T-cell (primary cell): ENCODE measurements at places on chromosomes 13 and 19. TPM values are rescaled to one million over a fixed set of nuclear protein-coding genes. Genes with fewer than 3 reads are reported as not detected.

Gene DCT
- total RNA-seq = 0.25 TPM

Gene C2CD4C
- not detected for total RNA-seq

Gene CGB5
- not detected for total RNA-seq

Gene FOXA3
- not detected for total RNA-seq

Gene CCDC70
- total RNA-seq = not detected

Gene LGALS14
- not detected for total RNA-seq

Gene ZNF559
- 28.0 TPM for total RNA-seq

Gene MARK4
- total RNA-seq = 34.8 TPM

- H3K4me3 ChIP-seq = no peak overlapping the region
- no peak for DNase-seq
- peaks cover 5% of the 10 kb centered on the region for H3K4me1 ChIP-seq
- no peak overlapping the region for H3K27ac ChIP-seq
- H3K27me3 ChIP-seq = no peaks in the 10 kb centered on the region
Measured at GRCh38 chr19:43905897-43906296, 29.2 kb downstream of the ZNF45 start.

- no peaks in the 10 kb centered on the region for H3K27me3 ChIP-seq
- no peak overlapping the region for H3K4me3 ChIP-seq
- peaks cover 38% of the 10 kb centered on the region for H3K36me3 ChIP-seq
- no peak for DNase-seq
- no peaks in the 10 kb centered on the region for H3K4me1 ChIP-seq
Measured at GRCh38 chr13:113955691-113956090, 18.2 kb downstream of the C13orf46 start.

- DNase-seq = no peak
- no peak overlapping the region for H3K4me3 ChIP-seq
- no peaks in the 10 kb centered on the region for H3K4me1 ChIP-seq
- H3K27me3 ChIP-seq = no peaks in the 10 kb centered on the region
- H3K36me3 ChIP-seq = no peaks in the 10 kb centered on the region
Measured at GRCh38 chr13:65679240-65679639, 1550.9 kb downstream of the PCDH9 start.

DNA sequence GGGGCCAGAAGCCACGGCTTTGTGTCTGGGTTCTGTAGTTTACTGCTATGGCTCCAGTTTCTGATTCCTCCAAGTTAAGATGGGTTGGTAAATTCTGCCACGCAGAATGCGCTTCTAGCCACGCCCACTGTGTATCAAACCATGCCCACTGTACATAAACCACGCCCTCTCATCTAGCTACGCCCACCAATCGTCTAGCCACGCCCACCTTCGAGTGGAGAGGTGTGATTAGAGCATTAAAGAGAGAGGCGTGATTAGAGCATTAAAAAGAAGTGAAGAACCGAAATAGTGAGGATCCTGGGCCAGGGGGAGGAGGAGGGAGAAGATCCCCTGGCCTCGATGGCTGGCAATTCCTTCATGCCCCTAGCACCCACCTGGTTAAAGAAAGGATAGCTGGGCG, 43.7 kb upstream of the ADGRE5 start:
- H3K36me3 ChIP-seq = no peaks in the 10 kb centered on the region
- no peak overlapping the region for H3K27ac ChIP-seq
- DNase-seq = peak; percentile 44
- no peaks in the 10 kb centered on the region for H3K4me1 ChIP-seq
- H3K4me3 ChIP-seq = no peak overlapping the region

- no peak overlapping the region for H3K27ac ChIP-seq
- no peaks in the 10 kb centered on the region for H3K36me3 ChIP-seq
- no peak overlapping the region for H3K4me3 ChIP-seq
- no peaks in the 10 kb centered on the region for H3K27me3 ChIP-seq
- H3K4me1 ChIP-seq = no peaks in the 10 kb centered on the region
- no peak for DNase-seq
Measured at GRCh38 chr13:39405107-39405506, 197.9 kb downstream of the LHFPL6 start.

DNA sequence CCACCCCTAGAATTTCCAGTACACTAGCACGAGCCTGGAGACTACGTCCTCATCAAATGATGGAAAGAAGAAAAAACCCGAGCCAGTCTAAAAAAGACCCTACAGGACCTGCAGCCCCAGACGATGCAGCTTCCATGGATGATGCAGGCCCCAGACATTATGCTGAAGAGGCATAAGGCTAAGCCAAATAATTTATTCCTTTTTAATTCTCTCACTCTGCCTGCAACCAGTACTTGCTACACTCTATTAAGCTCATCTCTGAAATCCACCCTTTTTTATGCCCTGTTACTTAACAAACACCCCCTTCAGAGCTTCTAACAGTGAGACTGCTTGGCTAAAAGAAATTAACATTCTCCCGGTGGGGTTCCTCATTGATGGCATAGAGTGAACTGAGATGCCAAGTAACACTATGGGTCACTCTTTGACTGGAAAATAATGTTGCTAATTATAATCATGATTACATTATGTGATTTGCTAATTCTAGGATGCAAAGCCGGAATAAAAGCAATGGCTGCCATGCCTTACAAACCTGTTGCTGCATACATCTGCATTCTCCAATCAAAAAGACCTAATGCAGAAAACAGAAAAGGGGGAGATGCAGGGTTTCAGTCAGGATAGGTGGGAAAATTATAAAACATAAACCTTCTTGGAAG, 1462.4 kb downstream of the UQCRFS1 start:
- H3K27ac ChIP-seq = no peak overlapping the region
- H3K4me3 ChIP-seq = no peak overlapping the region
- H3K27me3 ChIP-seq = no peaks in the 10 kb centered on the region
- no peaks in the 10 kb centered on the region for H3K36me3 ChIP-seq
- DNase-seq = no peak

- H3K4me1 ChIP-seq = peaks cover 6% of the 10 kb centered on the region
- no peak for DNase-seq
- no peak overlapping the region for H3K27ac ChIP-seq
- no peaks in the 10 kb centered on the region for H3K27me3 ChIP-seq
- H3K4me3 ChIP-seq = no peak overlapping the region
Measured at GRCh38 chr19:3623716-3624115, 2.9 kb downstream of the CACTIN start.

GRCh38 chr13:93296584-93296983, 70.0 kb downstream of the GPC6 start:
- no peak overlapping the region for H3K4me3 ChIP-seq
- H3K36me3 ChIP-seq = no peaks in the 10 kb centered on the region
- H3K4me1 ChIP-seq = no peaks in the 10 kb centered on the region
- no peaks in the 10 kb centered on the region for H3K27me3 ChIP-seq

DNA sequence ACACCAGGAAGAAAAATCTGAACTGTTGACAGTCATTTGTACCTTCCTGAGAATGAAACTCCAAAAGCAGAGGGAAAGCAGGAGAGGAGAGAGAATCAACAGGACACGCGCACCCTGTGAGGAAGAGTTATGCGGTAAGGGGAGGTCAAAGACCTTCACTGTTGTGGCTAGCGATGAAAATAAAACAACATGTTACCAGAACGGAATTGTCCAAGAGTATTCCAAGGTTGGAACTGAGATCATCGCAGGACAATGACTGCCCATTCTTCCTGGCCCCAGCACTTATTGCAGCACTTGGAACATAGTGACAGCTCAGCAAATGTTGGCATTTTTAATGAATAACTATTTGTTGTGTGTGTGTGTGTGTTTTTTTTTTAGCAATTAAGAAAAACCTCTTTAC, 176.0 kb upstream of the TSC22D1 start:
- no peak for DNase-seq
- H3K4me1 ChIP-seq = no peaks in the 10 kb centered on the region
- no peak overlapping the region for H3K27ac ChIP-seq

DNA sequence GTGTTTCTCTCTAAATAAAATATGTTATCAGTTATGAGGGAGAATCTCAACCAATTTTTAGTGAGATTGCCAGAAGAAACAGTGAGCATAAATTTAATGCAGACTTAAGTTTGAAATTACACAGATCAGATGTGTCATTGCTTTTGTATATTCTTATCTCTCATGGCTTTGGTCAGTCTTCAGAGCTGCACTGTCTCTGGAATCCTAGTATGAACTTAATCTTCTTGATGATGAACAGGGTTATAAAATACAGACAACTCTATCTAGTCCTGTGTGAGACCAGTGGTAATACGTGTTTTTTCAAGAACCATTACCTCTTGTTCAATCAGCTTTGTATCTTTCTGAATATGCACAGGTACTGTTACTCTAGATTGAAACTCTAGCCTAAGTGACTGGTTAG, 528.0 kb downstream of the DACH1 start:
- no peak overlapping the region for H3K27ac ChIP-seq
- H3K27me3 ChIP-seq = no peaks in the 10 kb centered on the region
- H3K4me3 ChIP-seq = no peak overlapping the region
- DNase-seq = no peak
- no peaks in the 10 kb centered on the region for H3K4me1 ChIP-seq

- peaks cover 7% of the 10 kb centered on the region for H3K4me1 ChIP-seq
- H3K27ac ChIP-seq = no peak overlapping the region
- H3K4me3 ChIP-seq = no peak overlapping the region
- no peak for DNase-seq
- no peaks in the 10 kb centered on the region for H3K36me3 ChIP-seq
- H3K27me3 ChIP-seq = peaks cover 37% of the 10 kb centered on the region
Measured at GRCh38 chr13:26760832-26761582, 421 bp upstream of the GPR12 start.

- peak overlapping the region; percentile 16 for H3K27ac ChIP-seq
- H3K36me3 ChIP-seq = peaks cover 2% of the 10 kb centered on the region
- no peak for DNase-seq
- H3K27me3 ChIP-seq = no peaks in the 10 kb centered on the region
- H3K4me1 ChIP-seq = peaks cover 26% of the 10 kb centered on the region
- H3K4me3 ChIP-seq = peak overlapping the region; percentile 80
Measured at GRCh38 chr19:40576151-40576584, 505 bp upstream of the SHKBP1 start.

- peak within 1 kb of the TSS; percentile 87 for H3K4me3 ChIP-seq
- H3K36me3 ChIP-seq = no peaks in the 10 kb centered on the region
- H3K4me1 ChIP-seq = peaks cover 4% of the 10 kb centered on the region
- DNase-seq = no peak
Measured at GRCh38 chr19:51365965-51366388, at the start of gene ETFB. Gene ETFB, minus strand, starts transcription at chr19:51366388. Its CDS starts 62 bp downstream, at chr19:51366326.

- peaks cover 25% of the 10 kb centered on the region for H3K4me1 ChIP-seq
- peaks cover 11% of the 10 kb centered on the region for H3K36me3 ChIP-seq
- no peaks in the 10 kb centered on the region for H3K27me3 ChIP-seq
- peak overlapping the region; percentile 0 for H3K4me3 ChIP-seq
- peak overlapping the region; percentile 79 for H3K27ac ChIP-seq
Measured at GRCh38 chr19:39398297-39398864, 7.2 kb downstream of the MED29 start.

- no peak overlapping the region for H3K27ac ChIP-seq
- no peak for DNase-seq
- H3K4me3 ChIP-seq = no peak overlapping the region
- no peaks in the 10 kb centered on the region for H3K27me3 ChIP-seq
- no peaks in the 10 kb centered on the region for H3K4me1 ChIP-seq
Measured at GRCh38 chr13:77523834-77524728, 11.4 kb upstream of the SCEL start.

DNA sequence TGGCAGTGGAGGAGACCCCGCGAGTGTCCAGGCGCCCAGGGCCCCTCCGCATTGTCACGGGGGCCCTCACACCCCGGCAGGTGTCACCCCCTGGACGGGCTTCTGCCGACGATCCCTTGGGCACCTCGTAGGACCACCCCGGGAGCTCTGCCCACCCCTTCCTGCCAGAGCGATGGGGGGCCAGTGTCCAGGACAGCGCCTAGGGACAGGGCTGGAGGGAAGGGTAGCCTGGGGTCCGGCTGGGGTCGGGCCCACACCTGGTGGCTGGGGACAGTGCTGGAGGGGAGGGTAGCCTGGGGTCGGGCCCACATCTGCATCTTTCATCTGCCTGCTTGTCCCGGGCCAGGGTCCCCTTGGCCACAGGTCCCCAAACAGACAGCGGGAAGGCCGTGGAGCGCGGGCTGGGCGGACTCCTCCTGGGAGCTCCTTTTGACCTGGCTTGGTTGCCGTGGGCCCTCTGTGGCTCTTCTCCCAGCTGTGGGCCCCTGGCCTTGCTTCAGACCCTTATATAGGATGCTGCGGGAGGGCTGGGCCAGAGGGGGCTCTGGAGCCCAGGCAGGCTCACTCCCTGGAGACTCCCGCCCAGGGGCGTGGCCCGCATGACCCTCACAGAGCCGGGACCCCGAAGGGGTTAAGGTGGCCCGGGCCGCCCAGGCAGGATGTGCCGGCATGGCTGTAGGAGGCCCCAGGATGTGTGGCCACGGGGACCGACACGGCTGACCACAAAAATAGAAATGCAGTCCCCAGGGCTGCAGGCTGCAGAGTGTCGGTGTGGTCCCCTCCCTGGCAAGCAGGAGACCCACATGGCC, 74.1 kb upstream of the MCF2L start:
- no peaks in the 10 kb centered on the region for H3K36me3 ChIP-seq
- H3K27me3 ChIP-seq = no peaks in the 10 kb centered on the region
- peak overlapping the region; percentile 58 for H3K4me3 ChIP-seq
- H3K4me1 ChIP-seq = peaks cover 3% of the 10 kb centered on the region
- H3K27ac ChIP-seq = no peak overlapping the region
- no peak for DNase-seq

DNA sequence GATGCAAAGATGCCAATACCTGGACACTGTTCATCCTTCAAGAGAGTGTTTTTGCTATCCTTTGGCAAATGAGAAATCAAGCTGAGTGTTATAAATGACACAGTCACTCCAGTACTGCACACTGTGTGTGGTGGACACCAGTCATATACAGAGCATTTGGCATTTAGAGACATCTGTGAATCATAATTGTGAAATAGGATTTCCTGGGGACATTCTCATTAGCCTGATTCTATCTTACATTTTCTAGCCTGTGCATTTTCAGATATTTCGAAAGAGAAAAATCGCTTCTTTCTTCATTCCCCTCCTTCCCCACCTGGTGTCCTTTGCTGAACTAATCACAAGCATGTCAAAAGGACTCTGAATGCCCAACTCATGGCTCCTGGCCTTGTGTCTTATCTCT, 781.0 kb upstream of the ARGLU1 start:
- H3K4me1 ChIP-seq = no peaks in the 10 kb centered on the region
- no peak for DNase-seq
- H3K27ac ChIP-seq = no peak overlapping the region

DNA sequence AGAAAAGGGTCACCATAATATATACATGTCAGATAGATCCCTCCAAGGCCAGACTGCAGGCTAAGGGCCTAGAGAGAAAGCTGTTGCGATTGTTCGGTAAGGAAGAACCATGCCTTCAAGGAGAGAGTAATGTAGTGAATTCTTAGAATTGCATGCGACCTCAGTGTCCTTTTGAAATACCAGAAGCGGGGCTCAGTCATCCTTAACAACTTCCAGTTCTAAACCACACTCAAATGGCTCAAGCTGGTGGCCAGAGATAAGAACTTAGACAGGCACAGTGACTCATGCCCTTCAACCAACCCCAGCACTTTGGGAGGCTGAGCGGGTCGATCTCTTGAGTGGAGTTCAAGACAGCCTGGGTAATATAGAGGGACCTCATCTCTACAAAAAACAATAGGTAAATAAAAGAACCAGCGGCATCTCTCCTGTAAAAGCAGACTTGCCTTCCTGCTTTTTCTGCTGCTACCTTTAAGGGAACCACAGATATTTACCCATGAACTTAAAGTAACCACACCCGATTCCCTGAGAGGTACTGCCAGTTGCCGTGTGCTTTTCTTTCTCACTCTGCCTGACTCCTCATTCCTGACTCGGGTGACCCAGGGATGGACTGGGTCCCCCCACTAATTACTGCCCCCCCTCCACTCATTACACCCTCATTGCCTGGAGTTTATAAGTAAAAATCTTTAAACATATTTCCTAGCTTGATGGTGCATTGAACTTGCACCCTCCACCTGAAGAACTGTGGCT, 15.4 kb upstream of the SIGLEC6 start:
- no peaks in the 10 kb centered on the region for H3K36me3 ChIP-seq
- no peak overlapping the region for H3K4me3 ChIP-seq
- no peaks in the 10 kb centered on the region for H3K27me3 ChIP-seq
- H3K4me1 ChIP-seq = no peaks in the 10 kb centered on the region
